ENCODE measurements at places on chromosomes 5 and 9.

- DNase-seq = no peak
Observed at GRCh38 chr5:31366941-31367340, 165.0 kb downstream of the DROSHA start.

GRCh38 chr5:53183880-53184279 lies 74.3 kb upstream of the MOCS2 start:
- DNase-seq = no peak

DNA sequence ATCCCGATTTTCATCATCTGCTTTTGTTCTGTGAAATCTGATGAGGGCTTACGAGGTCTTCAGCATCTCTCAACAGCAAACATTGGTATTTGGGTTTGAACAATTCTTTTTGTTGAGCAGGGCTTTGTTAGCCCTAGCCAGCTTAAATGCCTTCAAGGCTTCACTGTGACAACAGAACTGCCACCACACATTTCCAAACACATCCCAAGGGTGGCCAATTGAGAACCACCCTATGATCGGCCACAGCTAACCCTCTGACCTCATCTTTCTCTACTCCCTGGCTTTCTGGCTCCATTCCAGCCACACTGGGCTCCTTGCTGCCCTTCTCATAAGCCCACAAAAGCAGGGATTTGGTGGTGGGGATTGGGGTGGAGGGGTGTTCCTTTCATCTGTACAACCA lies 17.6 kb downstream of the MTX3 start:
- DNase-seq = peak; percentile 85

- DNase-seq = no peak
Observed at GRCh38 chr9:113569472-113570060, 106.0 kb downstream of the RGS3 start.

GRCh38 chr9:126228781-126229444 lies 97.7 kb upstream of the MVB12B start:
- DNase-seq = peak; percentile 84
